Thoracic aorta (tissue), 2 donors: ENCODE measurements at places on chromosomes 7 and 10.

DNA sequence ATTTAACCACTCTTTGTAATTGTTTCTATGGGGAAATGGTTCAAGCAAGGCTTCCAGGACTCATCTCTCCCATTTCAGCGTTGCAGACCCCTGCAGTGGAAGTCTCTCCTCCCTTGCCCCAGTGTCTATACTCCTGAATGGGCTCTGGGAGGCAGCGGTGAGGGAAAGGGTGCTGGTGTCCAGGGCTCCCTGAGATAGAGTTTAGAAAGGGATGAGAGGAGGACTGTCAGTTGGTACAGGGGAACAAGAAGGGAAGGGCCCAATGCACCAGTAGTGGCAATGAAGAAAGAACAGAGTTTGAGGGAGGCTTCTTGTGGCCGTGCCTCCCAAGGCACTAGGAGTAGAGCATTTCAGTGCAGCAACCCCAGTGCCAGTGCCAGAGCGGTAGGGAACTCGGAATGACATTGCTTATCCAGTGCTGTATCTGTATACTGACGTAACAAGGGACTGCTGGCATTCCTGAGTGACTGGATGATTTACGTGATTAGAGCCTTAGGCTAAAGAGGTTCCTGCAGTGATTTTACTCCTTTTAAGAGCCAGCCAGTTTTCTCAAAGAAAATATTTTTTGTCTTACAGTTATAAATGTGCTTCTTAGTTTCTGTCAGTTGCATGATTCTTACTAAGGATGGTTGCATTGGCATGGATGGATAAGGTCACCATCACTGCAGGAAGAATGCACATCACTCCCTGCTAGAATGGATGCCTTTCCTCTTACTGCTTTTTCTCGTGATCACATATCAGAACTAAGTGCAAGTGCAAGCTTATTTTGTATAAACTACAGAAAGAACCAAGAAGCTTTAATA is 28.0 kb downstream of the PRPF18 start:
- DNase-seq = no peak

- no peak for DNase-seq
Measured at GRCh38 chr10:68562661-68563570, 2.8 kb downstream of the TET1 start.

DNA sequence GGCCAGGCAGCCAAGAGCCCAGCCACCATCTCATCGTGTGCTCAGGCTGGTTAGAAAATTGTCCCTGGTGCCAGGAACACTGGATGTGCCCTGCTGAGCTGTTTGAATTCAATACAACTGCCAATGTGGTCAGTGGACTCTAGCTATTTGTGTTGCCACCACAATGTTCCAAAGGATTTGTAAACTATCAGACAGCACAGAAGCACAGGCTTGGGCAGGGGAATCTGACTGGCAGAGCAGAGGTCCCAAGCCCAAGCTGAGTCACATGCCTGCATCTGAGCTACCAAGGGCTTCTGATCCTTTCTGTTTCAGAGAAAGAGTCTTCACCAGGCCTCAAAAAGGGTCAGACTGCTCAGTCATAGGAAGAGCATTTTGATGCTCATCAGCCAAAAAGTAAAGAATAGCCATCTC is 232.1 kb upstream of the SEMA3C start:
- DNase-seq = no peak

GRCh38 chr7:106327538-106328481 is 43.0 kb upstream of the NAMPT start:
- no peak for DNase-seq

- DNase-seq = no peak
Measured at GRCh38 chr10:70441895-70442309, 421 bp upstream of the NODAL start.

- no peak for DNase-seq
Measured at GRCh38 chr10:77121829-77122228, 515.8 kb downstream of the KCNMA1 start.

DNA sequence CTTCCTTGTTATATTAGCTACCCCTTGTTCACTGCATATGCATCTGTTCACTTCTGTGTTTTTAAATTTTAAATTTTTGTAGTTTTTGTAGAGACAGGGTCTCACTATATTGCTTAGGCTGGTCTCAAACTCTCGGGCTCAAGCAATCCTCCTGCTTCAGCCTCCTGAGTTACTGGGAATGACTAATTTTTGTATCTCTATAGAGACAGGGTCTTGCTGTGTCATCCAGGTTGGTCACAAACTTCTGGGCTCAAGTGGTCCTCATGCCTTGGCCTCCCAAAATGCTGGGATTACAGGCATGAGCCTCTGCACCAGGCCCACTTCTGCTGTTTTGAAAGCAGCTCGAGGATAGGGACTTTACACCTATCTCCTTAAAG is 64.6 kb downstream of the PRTFDC1 start:
- no peak for DNase-seq

GRCh38 chr10:25083546-25084111 is 67.2 kb downstream of the THNSL1 start:
- DNase-seq = no peak

DNA sequence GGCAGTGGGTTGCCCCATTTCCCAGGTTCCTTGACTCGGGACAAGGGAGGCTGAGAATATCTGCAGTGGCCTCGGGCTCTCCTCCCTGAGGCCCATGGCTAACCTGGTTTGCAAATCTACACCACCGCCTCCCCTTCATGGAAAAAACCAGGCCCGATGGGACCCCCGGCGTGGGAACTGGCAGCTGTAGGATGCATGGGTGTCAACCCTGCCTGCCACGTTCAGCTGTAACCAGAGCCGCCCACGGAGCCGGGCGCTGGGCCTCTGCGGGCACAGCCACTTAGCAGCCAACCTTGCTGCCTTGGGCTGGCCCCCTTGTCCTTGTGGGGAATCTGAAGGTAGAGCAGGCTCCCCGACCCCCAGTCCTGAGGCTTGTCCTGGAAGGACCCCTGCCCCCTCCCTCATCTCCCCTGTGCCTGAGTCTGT is 1.6 kb downstream of the PWWP2B start:
- no peak for DNase-seq
